ENCODE measurements at places on chromosomes 1 and 21. TPM values are rescaled to one million over a fixed set of nuclear protein-coding genes. Genes with fewer than 3 reads are reported as not detected.

Gene LPAR3
- 1.3 TPM for total RNA-seq

- H3K36me3 ChIP-seq, result peaks cover 30% of the 10 kb centered on the region
- H3K4me3 ChIP-seq, result no peak overlapping the region
- peaks cover 37% of the 10 kb centered on the region for H3K4me1 ChIP-seq
- H3K27ac ChIP-seq, result no peak overlapping the region
Measured at GRCh38 chr1:31031330-31032143, 34.0 kb downstream of the PUM1 start.

Gene MUL1
- total RNA-seq, result 17.4 TPM

- H3K27me3 ChIP-seq, result no peaks in the 10 kb centered on the region
- DNase-seq, result no peak
Measured at GRCh38 chr1:119147661-119148090, 7.2 kb upstream of the WARS2 start.

GRCh38 chr1:8625491-8625890 is 191.9 kb downstream of the RERE start:
- no peak for DNase-seq
- peaks cover 11% of the 10 kb centered on the region for H3K36me3 ChIP-seq
- H3K27me3 ChIP-seq, result no peaks in the 10 kb centered on the region
- H3K4me3 ChIP-seq, result no peak overlapping the region

GRCh38 chr1:17970757-17971156 is 136.8 kb upstream of the IGSF21 start:
- no peaks in the 10 kb centered on the region for H3K36me3 ChIP-seq
- no peaks in the 10 kb centered on the region for H3K4me1 ChIP-seq
- DNase-seq, result no peak

GRCh38 chr1:112772781-112773180 is 57.6 kb upstream of the PPM1J start:
- DNase-seq, result no peak
- H3K36me3 ChIP-seq, result no peaks in the 10 kb centered on the region
- H3K4me1 ChIP-seq, result peaks cover 11% of the 10 kb centered on the region
- H3K4me3 ChIP-seq, result no peak overlapping the region
- no peak overlapping the region for H3K27ac ChIP-seq

DNA sequence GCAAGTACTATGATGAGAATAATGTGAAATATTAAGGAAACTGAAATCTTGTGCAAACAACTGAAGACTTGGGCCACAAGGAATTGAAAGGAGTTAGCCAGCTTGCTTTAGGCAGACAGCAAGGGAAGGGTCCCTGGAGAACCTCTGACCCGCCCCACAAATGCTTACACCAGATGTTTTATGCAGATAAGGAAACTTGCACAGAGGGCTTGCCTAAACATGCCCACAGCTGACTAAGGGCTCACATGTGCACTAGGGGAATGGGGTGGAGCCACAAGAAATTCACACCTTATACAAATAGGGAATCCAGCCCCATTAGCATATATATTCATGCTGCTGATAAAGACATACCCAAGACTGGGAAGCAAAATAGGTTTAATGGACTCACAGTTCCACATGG is 86.1 kb upstream of the CYYR1 start:
- no peaks in the 10 kb centered on the region for H3K36me3 ChIP-seq
- H3K27ac ChIP-seq, result no peak overlapping the region
- DNase-seq, result no peak
- H3K4me1 ChIP-seq, result no peaks in the 10 kb centered on the region

Gene CRYBG2
- total RNA-seq, result 2.6 TPM

- H3K27ac ChIP-seq, result no peak overlapping the region
- DNase-seq, result no peak
Measured at GRCh38 chr1:54809496-54810074, 8.5 kb upstream of the TTC22 start.

Gene DTL
- 72.1 TPM for total RNA-seq

DNA sequence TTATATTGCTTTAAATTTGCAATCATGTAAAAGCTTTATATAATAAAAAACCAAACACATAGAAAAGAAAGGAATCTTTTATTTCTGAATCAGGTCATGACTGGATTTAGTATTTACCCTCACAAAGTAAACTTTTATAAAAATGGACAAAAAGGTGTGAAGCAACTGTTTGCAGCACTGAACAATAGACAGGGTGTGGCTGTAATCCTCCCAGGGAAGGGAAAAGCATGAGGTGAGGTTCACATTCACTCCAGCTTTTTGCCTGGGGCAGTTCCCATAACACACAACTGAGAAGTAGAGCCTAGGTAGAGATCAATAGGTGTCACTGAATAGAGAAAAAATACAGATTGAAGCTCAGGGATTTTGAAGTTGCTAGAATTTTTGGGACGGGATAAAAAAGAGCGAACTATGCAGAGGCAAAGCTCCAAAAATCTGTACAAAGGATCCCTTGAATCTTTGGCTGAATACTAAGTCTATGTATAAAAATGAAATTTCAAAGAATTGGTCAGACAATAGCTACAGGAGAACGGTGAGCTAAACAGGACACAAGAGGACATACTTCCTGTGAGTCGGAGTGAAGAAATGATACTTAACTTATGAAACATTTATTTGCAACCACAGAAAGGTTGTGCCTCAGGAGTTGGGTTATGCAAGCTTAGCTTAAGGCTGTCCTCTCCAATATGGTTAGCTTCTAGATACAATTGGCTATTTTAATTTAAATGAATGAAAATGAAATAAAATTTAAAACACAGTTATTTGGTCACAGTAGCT is 162.0 kb upstream of the ZP4 start:
- no peak for DNase-seq
- H3K27ac ChIP-seq, result no peak overlapping the region
- no peaks in the 10 kb centered on the region for H3K36me3 ChIP-seq
- no peaks in the 10 kb centered on the region for H3K4me1 ChIP-seq
- no peak overlapping the region for H3K4me3 ChIP-seq

- DNase-seq, result peak; percentile 59
- H3K4me1 ChIP-seq, result peaks cover 18% of the 10 kb centered on the region
- H3K4me3 ChIP-seq, result no peak overlapping the region
- no peak overlapping the region for H3K27ac ChIP-seq
Measured at GRCh38 chr1:223129229-223129901, 13.7 kb downstream of the TLR5 start.

- no peak overlapping the region for H3K4me3 ChIP-seq
- peaks cover 46% of the 10 kb centered on the region for H3K36me3 ChIP-seq
- H3K27ac ChIP-seq, result no peak overlapping the region
- DNase-seq, result no peak
- no peaks in the 10 kb centered on the region for H3K4me1 ChIP-seq
- no peaks in the 10 kb centered on the region for H3K27me3 ChIP-seq
Measured at GRCh38 chr1:64847666-64848065, 102.8 kb downstream of the RAVER2 start.

Gene HENMT1
- total RNA-seq, result 22.7 TPM

- H3K4me3 ChIP-seq, result no peak overlapping the region
- no peak for DNase-seq
- H3K27me3 ChIP-seq, result no peaks in the 10 kb centered on the region
- no peaks in the 10 kb centered on the region for H3K4me1 ChIP-seq
Measured at GRCh38 chr1:176098560-176098959, 108.5 kb downstream of the COP1 start.

GRCh38 chr1:201711811-201712210 is 117.1 kb upstream of the IPO9 start:
- H3K27ac ChIP-seq, result no peak overlapping the region
- no peak overlapping the region for H3K4me3 ChIP-seq
- peaks cover 1% of the 10 kb centered on the region for H3K27me3 ChIP-seq
- H3K36me3 ChIP-seq, result no peaks in the 10 kb centered on the region
- no peak for DNase-seq
- H3K4me1 ChIP-seq, result no peaks in the 10 kb centered on the region

DNA sequence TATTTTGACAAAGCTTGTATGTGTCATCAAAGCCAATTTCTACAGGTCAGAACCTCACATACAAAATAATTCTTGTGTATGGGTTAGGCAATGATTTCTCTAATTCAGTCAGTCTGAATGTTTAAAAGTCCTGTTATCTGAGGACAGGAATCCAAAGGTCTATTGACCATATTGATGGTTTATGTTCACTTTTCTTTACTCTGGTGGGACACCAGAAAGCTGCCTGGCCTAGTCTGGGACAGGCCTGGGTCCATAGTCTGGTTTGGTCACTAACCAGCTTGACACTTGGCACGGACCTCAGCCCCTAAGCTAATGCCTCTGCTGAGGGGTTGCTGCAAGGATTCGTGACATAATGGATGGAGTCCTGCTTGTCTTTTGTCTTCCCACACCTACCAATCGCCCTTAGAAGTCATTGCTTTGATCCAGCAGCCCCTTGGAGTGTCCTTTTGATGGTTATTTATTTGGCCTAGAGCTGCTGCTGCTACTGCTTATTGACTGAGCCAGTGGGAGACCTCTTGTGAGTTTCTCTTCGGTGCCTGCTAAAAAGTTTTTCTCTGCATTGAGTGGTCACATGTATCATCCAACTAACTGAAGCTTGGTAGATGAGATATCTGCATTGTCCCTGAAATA is 15.7 kb downstream of the IFNAR2 start:
- peak overlapping the region; percentile 87 for H3K27ac ChIP-seq
- peaks cover 79% of the 10 kb centered on the region for H3K36me3 ChIP-seq
- no peaks in the 10 kb centered on the region for H3K27me3 ChIP-seq
- no peak overlapping the region for H3K4me3 ChIP-seq
- H3K4me1 ChIP-seq, result peaks cover 81% of the 10 kb centered on the region
- no peak for DNase-seq

DNA sequence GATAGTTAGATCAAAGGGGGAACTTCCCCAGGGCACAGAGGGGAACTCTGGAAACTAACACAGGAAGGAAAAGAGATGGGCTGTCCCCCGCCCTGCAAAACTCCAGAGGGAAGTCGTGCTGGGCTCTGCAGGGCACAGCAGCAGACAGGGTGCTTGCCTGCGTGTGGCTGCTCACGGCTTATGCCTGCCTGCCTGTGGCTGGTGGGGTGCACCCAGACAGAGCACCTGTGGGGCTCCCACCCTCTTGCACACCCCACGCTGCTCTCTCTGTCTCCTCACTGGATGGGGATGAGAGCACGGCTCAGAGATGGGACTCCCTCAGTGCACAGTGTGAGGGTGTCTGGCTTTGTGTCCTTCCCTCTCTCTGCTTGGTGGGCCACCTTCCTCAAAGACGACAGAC is 13.5 kb upstream of the ETV3L start:
- H3K4me1 ChIP-seq, result peaks cover 15% of the 10 kb centered on the region
- peaks cover 17% of the 10 kb centered on the region for H3K27me3 ChIP-seq
- no peak overlapping the region for H3K27ac ChIP-seq
- H3K36me3 ChIP-seq, result no peaks in the 10 kb centered on the region

GRCh38 chr1:10969267-10969970 is 43.0 kb upstream of the TARDBP start:
- no peak overlapping the region for H3K27ac ChIP-seq
- H3K4me3 ChIP-seq, result no peak overlapping the region
- no peak for DNase-seq
- peaks cover 16% of the 10 kb centered on the region for H3K27me3 ChIP-seq

DNA sequence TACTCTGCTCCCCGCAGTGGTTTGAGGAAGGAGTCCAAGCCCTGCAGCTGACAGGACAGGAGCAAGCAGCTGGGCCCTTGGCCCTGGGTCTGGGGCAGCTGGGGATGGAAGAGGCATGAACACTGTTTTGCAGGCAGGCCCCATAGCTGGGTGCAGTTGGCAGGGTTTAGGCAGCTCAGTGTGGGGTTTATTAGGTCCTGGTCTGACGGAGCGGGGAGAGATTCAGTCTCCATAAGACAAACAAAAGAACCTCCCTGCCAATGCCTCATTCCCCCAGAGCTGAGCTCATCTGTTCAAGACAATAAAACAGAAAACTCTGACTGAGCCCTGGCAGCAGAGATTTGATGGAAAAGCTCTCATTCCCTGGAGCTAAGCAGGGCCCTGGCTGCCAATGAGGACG is 37.3 kb downstream of the OLFML2B start:
- no peak for DNase-seq
- no peaks in the 10 kb centered on the region for H3K4me1 ChIP-seq
- no peaks in the 10 kb centered on the region for H3K36me3 ChIP-seq
- no peaks in the 10 kb centered on the region for H3K27me3 ChIP-seq

Gene LCE3B
- total RNA-seq, result not detected

Gene SPRR2A
- not detected for total RNA-seq

- no peaks in the 10 kb centered on the region for H3K27me3 ChIP-seq
- no peaks in the 10 kb centered on the region for H3K4me1 ChIP-seq
- no peak overlapping the region for H3K27ac ChIP-seq
- DNase-seq, result no peak
Measured at GRCh38 chr1:219041141-219041540, 132.5 kb upstream of the LYPLAL1 start.

Gene PCNT
- total RNA-seq, result 89.8 TPM

GRCh38 chr1:54338464-54338863 is 67.7 kb downstream of the SSBP3 start:
- H3K27me3 ChIP-seq, result no peaks in the 10 kb centered on the region
- no peak overlapping the region for H3K4me3 ChIP-seq
- H3K27ac ChIP-seq, result no peak overlapping the region
- H3K4me1 ChIP-seq, result peaks cover 24% of the 10 kb centered on the region
- no peak for DNase-seq

Gene IL12RB2
- total RNA-seq, result 31.8 TPM

DNA sequence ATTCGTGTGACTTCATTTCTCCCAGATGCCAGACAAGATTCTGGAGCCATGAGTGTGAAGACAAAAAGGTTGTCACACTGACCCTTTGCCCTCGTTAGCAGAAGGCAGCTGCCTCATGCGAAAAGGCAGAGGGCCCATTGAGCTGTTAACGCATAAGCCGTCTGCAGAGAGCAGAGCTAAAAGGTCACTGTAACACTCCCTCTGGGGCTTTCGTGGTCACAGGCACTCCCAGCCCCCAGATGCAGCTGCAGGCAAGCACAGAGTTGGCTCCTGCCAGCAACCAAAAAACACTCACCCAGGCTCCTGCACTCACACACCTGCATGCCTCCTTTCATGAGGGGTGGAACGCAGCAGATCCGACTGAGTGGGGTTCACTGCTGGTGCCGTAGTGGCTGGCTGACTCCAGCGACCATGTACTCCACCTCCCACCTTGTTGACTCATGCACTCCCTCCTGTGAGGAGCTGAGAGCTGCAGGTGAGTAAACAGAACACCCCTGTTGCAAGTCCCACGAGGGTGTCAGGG is 287.5 kb downstream of the SMYD3 start:
- no peak overlapping the region for H3K27ac ChIP-seq
- H3K4me3 ChIP-seq, result no peak overlapping the region
- DNase-seq, result no peak
- H3K4me1 ChIP-seq, result no peaks in the 10 kb centered on the region
- no peaks in the 10 kb centered on the region for H3K27me3 ChIP-seq
- no peaks in the 10 kb centered on the region for H3K36me3 ChIP-seq

Gene FBXO28
- 25.1 TPM for total RNA-seq

Gene KIF17
- not detected for total RNA-seq

GRCh38 chr1:166827426-166827825 is 11.8 kb upstream of the POGK start:
- H3K36me3 ChIP-seq, result peaks cover 3% of the 10 kb centered on the region
- H3K27me3 ChIP-seq, result peaks cover 2% of the 10 kb centered on the region
- no peak overlapping the region for H3K27ac ChIP-seq

GRCh38 chr1:168408884-168409283 is 128.2 kb downstream of the TBX19 start:
- H3K27ac ChIP-seq, result peak overlapping the region; percentile 85
- peaks cover 17% of the 10 kb centered on the region for H3K36me3 ChIP-seq
- H3K27me3 ChIP-seq, result no peaks in the 10 kb centered on the region
- peak; percentile 67 for DNase-seq

Gene REN
- total RNA-seq, result not detected

GRCh38 chr1:4485398-4485797 is 169.0 kb upstream of the AJAP1 start:
- H3K4me3 ChIP-seq, result no peak overlapping the region
- H3K4me1 ChIP-seq, result no peaks in the 10 kb centered on the region
- no peaks in the 10 kb centered on the region for H3K36me3 ChIP-seq
